ENCODE measurements at places on chromosomes 13 and 19.

- no peak for DNase-seq
Observed at GRCh38 chr13:37869506-37869755, 141 bp downstream of the TRPC4 start.

DNA sequence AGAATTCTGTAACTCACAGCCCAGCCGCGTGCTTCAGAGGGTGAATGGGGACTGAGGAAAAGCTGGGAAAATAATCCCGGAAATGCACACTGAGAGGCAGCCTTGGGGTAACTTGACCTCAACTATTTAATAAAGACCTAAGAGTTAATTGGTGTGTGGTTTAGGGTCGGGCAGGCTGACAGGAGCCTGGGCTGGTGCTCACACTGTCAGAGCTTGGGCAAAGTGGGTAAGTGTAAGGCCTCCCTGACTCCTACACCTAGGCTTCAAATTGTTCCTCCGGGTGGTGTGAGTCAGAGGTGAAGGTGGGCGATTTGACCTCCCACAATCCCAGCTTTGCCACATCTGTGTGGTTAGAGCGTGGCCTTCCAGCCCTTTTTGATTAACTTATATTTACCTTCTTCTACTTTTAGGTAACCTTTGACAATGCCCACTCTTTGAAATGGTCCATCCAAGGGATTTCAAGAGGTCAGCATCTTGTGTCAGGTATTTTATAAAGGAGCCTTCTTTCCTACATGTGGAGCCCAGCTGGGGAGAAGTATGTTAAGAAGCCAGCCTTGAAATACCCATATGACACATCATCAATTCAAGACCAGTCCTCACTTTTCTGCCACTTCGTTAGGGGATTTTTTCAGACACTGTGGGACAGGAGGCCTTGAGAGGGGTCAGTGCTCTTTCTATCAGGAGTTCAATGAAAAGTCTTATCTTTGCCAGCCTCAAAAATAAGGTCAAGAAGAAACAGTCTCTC, 114.2 kb downstream of the NUFIP1 start:
- DNase-seq = no peak

- DNase-seq = no peak
Observed at GRCh38 chr13:113589961-113590339, 5.4 kb downstream of the TFDP1 start.

- no peak for DNase-seq
Observed at GRCh38 chr13:18944501-18945068, 237.0 kb downstream of the TUBA3C start.

GRCh38 chr13:113876346-113877148, 12.7 kb upstream of the GAS6 start:
- DNase-seq = peak; percentile 27

DNA sequence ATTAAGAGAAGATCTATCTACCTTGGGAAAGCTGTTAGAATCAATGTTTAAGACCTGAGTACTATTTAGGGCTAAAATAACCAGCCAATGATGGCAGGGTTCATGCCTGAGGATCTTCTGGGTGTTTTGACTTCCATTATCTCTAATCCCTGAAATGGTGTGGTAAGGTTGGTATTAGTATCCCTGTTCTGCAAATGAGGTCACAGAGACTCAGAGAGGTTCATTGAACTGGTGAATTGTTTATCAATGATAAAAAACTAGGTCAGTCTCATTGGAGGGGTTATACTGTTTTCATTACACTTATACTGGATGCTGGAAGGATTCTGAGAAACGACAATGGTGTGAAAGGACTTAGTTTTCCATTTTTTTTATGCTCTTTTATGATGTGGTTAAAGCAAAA, 264.8 kb downstream of the KLF5 start:
- DNase-seq = no peak

DNA sequence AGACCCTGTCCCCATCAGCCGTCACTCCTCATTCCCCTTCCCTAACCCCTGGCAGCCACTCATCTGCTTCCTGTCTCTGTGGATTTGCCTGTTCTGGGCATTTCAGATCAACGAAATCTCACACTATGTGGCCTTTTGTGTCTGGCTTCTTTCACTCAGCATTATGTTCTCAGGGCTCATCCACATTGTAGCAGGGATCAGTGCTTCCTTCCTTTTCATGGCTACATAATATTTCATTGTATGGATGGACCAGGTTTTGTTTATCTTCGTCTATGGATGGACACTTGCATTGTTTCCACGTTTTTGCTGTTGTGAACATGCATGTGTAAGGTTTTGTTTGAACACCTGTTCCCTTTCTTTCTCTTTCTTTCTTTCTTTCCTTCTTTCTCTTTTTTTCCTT, 41.3 kb downstream of the NWD1 start:
- DNase-seq = no peak

- no peak for DNase-seq
Observed at GRCh38 chr13:101272886-101273285, 143.4 kb downstream of the NALCN start.

DNA sequence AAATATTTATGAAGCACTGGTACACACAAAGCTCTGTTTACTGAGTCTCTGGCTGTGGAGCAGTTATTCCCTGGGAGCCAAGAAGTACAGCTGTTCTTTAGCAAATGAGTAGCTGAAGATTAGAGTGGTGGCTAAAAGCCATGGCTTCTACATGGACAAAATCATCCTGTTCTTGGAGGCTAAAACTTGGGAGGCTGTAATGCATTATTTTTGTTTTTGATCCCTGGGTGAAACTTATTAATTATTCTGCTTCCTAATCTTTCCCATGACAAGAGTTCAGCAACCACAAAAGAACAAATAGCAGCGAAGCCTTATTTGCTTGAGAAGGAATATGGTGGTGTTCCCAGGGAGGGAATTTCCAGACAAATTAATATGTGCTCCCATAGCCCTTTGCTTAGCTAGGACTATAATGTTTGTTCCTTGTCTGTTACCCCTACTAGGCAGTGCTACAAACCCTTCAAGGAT, 109.5 kb downstream of the DCT start:
- DNase-seq = no peak

GRCh38 chr13:106566641-106567473, 1.1 kb downstream of the ARGLU1 start:
- peak; percentile 31 for DNase-seq

- no peak for DNase-seq
Observed at GRCh38 chr19:34316741-34317301, 48.2 kb upstream of the GPI start.

- DNase-seq = no peak
Observed at GRCh38 chr19:18663940-18664530, 19.4 kb upstream of the CRTC1 start.

- DNase-seq = peak; percentile 33
Observed at GRCh38 chr13:110683203-110683883, 22.6 kb downstream of the CARS2 start.

DNA sequence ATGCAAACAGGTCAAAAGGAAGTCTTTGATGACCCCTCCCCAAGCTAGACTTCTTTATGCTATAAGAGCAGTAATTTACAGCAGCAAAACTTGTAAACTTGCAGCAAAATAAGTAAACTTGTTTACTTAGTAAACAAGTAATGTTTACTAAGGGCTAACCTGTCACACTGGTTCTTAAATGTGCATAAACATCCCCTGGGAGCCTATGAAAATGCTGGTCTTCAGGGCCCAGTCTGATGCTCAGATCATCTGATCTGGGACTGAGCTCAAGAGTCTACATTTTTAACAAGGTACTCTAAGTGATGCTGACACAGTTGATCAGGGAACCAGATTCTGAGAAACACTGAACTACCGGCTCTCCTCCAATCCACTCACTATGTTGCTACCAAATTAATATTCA, 53.4 kb downstream of the MTMR6 start:
- no peak for DNase-seq

DNA sequence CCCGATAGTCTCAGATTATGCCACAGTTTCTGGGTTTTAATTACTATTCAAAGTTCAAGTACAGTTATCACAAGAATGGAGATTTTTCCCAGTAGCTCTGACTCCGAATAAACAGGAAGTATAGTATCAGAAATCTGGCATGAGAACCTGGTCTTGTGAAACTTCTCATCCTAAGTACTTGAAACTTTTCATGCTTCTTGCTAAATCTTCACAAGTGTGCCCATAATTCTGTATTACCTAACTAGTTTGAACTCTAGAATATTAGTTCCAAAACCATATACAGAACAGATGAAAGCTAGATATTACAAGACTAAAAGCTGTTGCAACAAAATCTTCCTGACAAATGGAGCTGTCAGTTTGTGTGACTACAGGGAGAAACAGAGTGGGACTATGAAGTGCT, 70.5 kb upstream of the CSNK1A1L start:
- no peak for DNase-seq

DNA sequence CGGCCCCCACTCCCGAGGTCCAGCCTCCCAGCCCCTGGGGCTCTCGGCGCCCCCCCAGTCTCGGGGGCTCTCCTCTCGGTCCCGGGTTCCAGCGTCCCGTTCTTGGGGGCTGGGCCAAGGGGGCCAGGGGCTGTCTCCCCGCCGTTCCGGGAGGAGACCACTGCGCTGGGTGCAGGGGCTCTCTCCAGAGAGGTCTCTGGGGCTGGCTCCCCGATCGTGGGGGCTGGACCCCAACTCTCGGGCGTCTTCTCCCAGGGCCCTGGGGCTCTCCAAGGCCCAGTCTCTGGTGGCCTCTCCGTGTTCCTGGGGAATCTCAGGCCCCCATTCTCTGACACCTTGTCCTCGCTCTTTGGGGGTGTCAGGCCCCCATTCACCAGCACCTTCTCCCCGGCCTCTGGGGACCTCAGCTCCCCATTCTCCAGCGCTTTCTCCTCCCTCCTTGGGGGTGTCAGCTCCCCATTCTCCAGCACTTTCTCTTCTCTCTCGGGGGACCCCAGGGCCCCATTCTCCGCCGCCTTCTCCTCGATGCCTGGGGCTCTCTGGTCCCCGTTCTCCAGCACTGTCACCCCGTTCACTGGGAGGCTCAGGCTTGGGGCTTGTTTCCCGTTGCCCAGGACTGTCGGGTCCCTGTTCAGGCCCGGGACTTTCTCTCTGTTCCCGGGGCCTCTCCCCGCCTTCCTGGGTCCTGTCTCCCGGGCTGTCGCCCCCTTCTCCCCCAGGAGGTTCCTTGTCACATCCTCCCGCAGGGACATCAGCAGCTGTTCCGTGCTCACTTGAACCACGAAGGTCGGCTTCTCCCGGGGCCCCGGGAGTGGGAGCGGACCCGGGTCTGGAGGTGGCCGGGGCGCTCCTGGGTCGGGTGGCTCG, 13.7 kb downstream of the LMTK3 start:
- no peak for DNase-seq

DNA sequence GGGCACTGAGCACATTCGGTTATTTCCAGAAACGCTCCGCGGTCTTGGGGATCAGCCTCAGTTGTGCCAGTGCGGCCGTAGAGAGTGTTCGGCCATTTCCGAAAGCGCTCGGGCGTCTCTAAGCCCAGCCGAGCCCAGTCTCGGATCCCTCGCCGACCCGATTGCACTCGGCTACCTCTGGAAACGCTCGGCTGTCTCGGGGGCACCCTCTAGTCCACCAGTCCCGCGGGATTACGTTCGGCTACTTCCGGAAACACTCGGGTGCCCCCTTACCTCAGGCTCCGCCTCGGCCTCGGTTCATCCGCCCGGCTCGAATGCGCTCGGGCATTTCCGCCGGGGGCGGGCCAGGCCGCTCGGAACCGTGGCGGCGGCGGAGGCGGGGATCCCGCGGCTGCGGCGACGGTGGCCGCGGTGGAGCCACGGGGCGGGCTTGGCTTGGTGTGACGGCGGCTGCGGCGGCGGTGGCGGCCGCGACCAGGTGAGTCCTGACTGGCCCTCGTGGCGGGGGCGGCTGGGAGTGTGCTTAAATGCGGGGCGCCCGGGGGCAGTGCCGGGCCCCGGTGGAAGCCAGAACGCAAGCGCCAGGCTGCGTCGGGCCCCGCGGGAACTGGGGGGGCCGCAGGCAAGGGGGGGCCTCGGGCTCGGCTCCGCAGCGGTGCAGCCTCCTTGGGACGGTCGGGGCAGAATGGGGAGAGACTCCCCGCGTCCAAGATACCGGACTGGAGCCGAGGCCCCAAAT, at the start of gene PIK3R2:
Gene PIK3R2 (plus strand): TSS at position 347 of the 739 bp plus-strand sequence. CDS start 2,717 bp downstream, outside the sequence.
- DNase-seq = peak; percentile 99

- DNase-seq = no peak
Observed at GRCh38 chr13:20232556-20233277, 598 bp upstream of the GJB6 start.

- no peak for DNase-seq
Observed at GRCh38 chr19:48755084-48755641, at the start of gene FGF21. TSS of gene FGF21 (plus strand) at chr19:48755524. CDS start at chr19:48756237, 713 bp downstream.

GRCh38 chr13:60329221-60329923, 67.6 kb upstream of the TDRD3 start:
- DNase-seq = no peak

- no peak for DNase-seq
Observed at GRCh38 chr19:43564800-43565199, 10.5 kb downstream of the XRCC1 start.

DNA sequence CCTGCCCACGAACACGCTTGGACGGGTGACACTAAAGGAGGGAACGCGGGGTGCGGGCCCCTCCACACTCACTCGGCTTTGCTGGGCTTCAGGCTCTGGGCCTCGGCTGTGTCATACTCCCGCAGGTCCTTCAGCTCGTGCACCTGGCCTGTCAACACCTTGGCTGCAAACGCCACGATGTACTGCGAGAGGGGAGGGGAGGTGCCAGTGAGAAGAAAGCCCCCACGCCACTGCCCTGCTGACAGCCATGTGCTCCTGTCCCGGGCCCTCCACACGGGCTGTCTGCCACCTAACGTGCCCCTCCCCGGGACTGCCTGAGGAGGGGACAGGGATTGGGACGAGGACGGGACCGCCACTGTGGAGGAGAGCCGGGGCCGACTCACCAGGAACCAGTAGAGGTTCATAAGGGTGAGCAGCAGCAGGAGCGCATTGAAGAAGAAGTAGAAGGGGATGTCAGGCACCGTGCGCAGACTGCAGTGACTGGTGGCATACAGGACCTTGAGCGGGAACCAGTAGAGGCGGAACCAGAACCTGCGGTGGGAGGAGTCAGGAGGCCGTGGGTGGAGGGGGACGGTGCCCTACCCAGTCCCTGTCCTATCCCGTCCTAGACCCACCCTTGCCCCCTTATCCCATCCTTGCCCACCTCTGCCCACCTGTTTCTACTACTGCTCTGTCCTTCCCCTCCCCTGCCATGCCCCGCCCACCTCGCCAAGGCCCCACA, 16.9 kb downstream of the CERS1 start:
- DNase-seq = no peak

- DNase-seq = no peak
Observed at GRCh38 chr19:31610018-31610417, 260.8 kb upstream of the TSHZ3 start.

DNA sequence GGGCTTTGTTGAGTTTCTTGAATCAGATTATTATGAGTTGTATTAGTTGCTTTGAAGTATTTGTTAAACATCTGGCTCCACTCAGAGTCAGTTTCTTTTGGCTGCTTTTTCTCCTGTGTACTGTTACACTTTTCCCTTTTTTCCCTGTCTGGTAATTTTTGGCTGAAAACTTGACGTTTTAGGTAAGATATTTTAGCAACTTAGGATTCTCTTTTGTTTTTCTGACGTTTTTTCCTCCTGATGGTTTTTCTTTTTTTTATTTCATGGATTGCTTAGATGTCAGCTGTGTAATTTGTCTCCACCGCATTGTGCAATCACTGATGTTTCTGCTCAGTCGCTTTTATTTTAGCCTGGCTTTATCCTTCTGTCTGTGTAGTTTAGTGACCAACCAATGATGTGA, 20.7 kb downstream of the RFC3 start:
- no peak for DNase-seq

Data from CD4-positive, alpha-beta T cell treated with Interleukin-2 at 100 ng/mL for 4 hours (primary cell).